ENCODE measurements at places on chromosomes 4 and X.

DNA sequence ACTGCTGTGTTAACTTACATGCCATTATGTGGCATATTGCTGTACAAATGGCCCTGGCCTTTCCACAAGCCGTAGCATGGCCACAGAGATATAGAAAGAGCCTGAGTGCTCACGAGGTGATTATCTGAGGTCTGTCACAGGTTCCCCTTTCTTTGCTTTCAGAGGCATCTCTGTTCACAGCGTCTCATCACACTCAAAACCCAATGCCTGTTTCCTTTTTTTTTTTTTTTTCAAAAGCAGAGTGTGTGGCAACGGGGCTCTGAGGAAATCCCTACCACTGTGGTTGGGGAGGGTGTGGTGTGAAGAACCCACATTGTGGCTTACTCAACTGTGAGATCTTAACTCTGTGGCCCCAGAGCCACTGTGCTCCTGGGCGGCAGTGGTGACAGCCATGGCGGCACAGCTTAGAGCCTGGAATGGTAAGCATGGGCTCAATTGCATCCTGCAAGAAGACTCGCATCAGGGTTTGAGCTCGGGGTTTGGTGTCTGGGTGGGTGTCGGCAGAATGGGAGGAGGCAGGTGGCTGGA lies 30.8 kb downstream of the RTL5 start:
- no peak for DNase-seq

DNA sequence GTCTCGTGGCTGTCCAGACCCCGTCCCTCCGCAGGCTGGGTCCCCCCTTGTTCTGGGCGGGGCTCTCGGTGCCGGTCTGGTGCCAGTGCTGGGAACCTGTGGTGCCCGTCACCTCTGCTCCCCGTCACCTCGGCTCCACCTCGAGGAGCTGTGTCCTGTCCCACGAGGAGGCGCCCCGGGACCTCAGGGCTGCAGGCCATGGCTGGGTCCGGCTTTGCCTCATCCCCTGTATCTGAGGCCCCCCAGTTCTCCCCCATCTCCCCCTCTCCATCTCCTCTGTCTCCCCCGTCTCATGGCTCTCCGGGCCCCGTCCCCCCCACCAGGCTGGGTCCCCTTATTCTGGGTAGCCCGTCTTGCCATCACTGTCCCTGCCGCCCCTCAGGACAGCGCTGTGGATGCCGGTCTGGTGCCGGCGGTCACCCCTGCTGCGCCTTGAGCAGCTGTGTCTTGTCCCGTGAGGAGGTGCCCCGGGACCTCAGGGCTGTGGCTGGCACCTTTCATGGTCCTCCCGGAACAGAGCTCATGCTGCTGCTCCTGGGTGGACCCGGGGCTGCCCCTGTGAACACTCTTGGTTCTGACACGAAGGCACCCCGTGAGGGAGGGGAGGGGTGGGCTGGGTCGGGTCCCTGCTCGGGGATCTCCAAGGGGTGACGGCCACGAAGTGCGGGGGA lies 13.4 kb upstream of the GTPBP6 start:
- no peak for DNase-seq

DNA sequence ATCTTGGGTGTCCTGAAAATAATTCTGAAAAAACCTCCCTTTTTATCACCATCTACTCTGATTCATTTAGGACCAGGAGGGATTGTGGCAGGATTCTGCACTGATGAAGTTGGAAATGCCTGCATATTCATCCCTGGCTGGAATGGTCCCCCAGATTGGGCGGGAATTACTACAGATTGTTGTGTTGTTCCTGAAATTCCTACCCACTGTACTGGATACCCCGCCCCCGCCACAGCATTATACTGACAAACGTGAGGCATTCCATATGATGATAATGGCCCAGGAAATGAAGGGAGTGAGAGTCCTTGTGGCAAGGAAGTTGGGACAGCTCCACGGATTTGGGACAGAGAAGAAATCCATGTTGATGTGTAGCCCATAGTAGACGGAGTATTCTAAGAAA lies 15.2 kb upstream of the FAM120C start:
- no peak for DNase-seq

DNA sequence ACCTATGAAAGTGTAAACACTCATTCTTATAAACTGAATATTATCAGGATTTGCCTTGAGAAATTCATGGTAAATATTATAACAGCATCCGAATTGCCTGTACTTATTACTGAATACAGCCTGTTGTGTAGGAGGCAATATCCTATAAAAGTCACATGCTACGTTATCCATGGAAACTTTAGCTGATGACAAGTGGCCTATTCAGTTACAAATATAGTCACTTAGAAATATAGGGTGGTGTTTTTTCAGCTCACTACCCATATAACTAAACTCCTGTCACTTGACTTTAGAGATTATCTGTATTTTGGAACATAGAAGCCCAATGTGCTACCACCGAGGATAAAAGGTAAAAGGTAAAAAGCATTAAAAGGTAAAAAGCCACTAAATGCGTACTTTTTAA lies 493.4 kb downstream of the INPP4B start:
- DNase-seq: no peak

- DNase-seq: no peak
Observed at GRCh38 chr4:116639070-116639577, 446.3 kb downstream of the TRAM1L1 start.

DNA sequence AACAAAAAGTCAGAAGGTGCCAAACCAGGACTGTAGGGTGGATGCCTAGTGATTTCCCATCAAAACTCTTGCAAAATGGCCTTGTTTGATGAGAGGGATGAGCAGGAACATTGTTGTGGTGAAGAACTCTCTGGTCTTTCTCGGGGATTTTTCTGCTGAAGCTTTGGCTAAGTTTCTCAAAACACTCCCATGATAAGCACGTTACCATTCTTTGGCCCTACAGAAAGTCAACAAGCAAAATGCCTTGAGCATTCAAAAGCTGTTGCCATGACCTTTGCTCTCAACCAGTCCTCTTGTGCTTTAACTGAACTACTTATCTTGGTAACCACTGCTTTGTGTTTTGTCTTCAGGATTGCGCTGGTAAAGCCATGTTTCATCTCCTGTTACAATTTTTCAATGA lies 3.0 kb upstream of the SEC31A start:
- DNase-seq: no peak

GRCh38 chr4:153676486-153676885 lies 7.6 kb upstream of the TLR2 start:
- DNase-seq: no peak

- DNase-seq: no peak
Observed at GRCh38 chr4:37885496-37885895, 5.4 kb upstream of the TBC1D1 start.
